GM12878 (cell line): ENCODE measurements at places on chromosomes 1 and 21. TPM values are rescaled to one million over a fixed set of nuclear protein-coding genes. Genes with fewer than 3 reads are reported as not detected.
A peak's percentile ranks its signal among the peaks of the same experiment; 100 is the strongest.

DNA sequence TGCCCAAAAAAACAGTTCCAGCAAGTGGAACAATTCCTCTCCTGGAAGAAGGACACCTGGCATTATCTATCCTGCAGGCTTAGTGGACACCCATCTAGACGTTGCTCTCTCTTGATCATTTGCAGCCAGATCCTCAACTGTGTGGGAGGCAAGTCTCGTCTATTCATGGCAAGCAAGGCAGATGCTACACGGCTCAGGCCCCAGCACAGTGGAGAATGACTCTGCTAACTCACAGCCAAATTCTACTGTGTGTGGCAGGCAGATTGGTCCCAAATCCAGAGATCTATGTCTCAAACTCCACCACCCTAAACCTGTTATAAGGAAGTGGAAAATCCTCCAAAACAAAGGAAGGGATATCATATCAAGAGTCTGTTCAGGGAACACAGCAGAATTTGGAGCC, 7.0 kb downstream of the TNNT2 start:
- no peak for DNase-seq

DNA sequence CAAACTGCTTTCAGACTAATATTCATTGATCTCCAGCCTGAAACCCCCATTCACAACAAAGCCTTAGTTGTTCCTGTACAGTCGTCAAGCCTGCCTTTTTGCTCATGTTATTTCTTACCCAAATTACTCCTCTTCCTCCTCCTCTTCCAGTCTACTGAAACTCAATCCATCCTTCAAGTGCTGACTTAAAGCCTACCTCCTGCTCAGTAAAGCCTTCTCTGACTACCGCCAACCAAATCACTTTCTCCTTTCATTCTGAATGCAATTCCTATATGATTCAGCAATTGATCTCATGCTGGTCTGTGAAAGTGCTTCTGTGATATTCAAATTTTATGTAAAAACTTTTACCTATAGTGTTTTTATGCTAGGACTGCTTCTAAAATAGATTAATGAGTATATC, 18.6 kb downstream of the TAF5L start:
- no peak for DNase-seq

The FYB2 gene
- 0.08 TPM in 1 of 2 replicates, not detected in the other for total RNA-seq

GRCh38 chr1:143611159-143611558, 360.6 kb downstream of the FAM72C start:
- no peak for DNase-seq

- DNase-seq, result peak; percentile 49
These were observed 32.3 kb upstream of the LRRC8C start for GRCh38 chr1:89600451-89601224.

DNA sequence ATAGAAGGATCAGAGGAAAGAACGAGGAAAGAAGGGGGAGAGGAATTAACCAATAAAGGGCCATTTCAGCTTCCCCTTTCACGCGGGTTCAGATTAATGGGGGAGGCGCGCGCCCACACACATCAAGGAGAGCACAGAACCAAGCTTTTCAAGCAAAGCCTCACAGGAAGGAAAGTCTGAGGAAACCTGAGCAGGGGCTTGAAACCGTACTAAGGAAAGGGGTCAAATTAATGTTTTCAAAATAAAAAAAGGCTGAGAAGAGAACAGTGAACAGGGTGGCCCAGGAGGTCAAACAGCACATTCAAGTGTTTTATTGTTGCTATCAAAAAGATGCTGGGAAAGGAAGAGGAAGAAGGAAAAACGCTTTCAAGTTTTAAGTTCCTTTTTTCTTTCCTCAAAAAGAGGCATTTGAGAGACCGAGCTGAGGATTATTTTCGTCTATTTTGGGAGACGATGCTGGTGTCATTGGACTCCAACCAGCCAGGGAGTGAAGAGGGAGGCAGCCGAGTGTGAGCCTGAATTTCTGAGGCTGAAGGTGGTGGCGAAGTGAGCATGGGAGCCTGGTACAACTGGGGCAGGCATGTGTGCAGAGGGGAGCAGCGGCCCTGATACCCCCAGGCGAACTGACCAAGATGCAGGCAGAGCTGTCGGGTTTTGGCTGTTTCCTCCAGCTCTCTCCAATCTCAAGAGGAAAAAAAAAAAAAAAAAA, 88.4 kb downstream of the PROX1 start:
- no peak for DNase-seq

- DNase-seq, result no peak
These were observed 210.3 kb upstream of the USP24 start for GRCh38 chr1:55425310-55425930.

The FRRS1 gene
- total RNA-seq, result 10.4 and 10.7 TPM in 2 replicates

DNA sequence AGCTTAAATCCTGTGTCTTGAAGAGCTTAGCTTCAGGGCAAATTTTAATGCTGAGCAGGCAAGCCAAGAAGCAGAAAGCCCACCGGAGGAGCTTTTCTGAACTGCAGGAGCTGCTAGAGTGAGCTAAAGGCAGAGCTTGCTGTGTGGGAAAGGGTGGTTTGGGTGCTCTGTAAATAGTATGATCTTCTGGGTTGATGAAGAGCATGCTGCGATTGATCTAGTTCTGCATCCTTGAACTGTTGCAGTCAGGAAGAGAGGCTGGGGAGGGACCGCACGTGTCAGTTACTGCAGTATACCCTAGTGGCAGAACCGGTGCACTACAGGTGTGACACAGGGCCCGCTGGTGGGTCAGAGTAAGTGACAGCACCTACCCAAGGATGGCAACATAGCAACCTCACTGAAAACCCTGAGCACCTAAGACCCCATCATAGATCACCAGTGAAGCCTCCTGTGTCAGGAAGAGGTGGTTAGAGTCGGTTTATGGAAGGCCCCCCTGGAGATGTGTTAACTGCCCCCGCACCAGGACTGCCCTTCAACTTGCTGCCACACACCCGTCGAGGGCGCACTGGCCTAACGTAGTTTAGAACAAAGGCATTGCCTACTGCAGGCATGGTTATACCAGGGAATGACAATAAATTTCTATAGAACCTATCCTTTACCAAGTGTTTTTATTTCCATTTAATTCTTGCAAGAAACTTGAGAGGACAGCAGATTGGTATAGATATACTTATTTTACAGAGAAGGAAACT, 146.0 kb upstream of the KIAA0040 start:
- DNase-seq, result no peak

The THEM4 gene
- 11.7 and 13.2 TPM in 2 replicates for total RNA-seq

GRCh38 chr1:152127673-152128072, 12.4 kb upstream of the TCHH start:
- DNase-seq, result no peak

The RASAL2 gene
- total RNA-seq, result 0.21 and 0.61 TPM in 2 replicates

DNA sequence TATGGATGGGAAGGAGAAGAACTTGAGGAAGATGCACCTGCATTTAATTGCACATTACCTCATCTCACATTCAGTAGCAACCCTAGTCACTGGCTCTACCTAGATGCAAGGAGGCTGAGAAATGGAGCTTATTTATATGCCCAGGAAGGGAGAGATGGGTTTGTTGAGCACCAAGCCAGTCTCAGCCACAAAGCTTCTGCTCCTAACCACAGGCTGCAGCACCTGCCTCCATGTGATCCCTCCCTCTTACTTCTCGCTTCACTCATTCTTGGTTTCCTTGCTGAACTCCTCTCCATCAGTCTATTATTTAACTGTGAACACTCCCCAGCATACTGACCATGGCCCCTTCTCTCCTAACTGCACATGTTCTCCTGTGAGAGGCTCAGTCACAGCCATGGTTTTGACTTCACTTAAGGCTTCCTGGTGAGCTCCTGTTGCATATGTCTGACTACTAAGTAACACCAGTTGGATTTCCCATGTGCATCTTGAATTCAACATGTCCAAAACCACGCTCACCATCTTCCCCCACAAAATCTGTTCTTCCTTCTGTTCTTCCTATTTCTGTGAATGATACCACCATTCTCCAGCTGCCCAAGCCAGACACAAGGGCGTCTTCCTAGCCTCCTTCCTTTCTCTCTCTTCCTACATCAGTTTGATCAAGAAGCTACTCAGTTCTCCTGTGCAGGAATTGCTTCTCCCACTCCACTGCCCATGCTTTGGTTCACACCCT, 139.8 kb downstream of the AK5 start:
- DNase-seq, result no peak

The CACNA1E gene
- total RNA-seq, result 19.4 and 22.0 TPM in 2 replicates

DNA sequence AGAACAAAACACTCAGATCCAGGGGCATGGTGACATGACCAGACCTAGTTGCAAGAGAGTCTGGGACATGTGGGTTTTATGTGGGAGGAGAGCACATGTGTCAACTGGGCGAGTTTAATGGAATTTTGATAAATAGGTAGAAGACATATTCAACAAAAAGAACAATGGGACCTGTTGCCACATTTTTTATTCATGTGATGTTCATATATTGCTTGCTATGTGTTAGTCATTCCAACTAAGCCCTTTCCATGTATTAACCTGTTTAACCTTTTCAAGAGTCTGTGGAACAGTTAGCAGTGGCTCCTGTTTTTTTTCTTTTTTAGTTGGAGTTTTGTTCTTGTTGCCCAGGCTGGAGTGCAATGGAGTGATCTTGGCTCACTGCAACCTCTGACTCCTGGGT, 30.1 kb upstream of the CSF3R start:
- DNase-seq, result no peak

The GUCA2B gene
- total RNA-seq, result not detected in 2 replicates

DNA sequence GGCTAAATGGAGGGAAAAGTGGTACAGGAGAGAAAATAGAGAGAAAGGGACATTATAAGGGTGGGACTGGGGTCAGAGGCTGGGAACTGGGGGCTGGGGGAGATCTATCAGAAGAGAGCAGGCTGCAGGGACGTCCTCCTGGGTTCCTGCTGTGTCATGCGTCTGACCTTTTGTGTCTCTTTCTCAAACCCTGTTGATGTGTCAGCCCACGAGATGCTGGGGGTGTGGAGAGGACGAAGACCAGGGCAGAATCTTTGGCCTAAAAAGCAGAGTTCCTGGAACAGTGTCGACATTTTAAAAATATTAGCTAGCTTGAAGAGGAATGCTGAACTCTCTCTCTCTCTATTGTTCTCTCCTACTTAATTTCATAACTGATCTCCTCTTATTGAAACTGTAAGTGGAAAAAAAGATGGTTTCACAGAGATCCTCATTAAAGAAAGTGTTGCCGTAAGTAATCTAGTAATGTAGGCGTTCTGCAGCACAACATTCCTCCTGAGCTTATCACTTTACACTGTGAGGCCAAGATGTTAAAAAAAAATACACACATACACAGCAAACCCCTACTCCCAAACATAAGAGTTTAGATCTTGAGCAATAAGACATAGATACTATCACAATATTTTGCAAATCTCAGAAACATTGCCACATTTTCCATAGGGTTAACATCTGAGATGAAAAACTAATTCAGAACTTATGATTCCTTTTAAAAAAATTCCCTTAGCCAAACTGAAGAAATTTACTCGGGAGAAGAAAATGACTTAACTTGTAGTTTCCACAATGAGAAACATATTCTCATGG, 52.6 kb downstream of the RUNX1 start:
- no peak for DNase-seq

DNA sequence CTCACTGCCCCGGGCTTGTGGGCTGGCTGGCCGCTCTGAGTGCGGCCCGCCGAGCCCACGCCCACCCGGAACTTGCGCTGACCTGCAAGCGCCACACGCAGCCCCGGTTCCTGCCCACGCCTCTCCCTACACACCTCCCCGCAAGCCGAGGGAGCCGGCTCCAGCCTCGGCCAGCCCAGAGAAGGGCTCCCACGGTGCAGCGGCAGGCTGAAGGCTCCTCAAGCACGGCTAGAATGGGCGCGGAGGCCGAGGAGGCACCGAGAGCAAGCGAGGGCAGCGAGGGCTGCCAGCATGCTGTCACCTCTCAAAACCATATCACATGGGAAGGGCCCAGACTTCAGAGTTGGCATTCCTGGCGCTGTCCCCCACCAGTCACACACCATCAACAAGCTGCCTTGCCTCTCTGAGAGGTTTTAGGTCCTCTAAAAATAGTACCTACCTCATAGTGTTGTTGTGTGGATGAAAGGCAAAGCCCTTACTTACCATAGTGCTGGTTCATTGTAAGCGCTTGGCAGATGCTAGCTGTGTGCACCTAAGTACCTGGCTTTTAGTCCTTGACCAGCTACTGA, 13.4 kb downstream of the LDLRAD1 start:
- no peak for DNase-seq

The ERI3 gene
- total RNA-seq, result 46.9 and 49.4 TPM in 2 replicates

GRCh38 chr1:91763252-91763651, 122.7 kb downstream of the TGFBR3 start:
- no peak for DNase-seq

GRCh38 chr1:26771285-26771642, 16.5 kb upstream of the PIGV start:
- no peak for DNase-seq

- DNase-seq, result peak; percentile 96
These were observed 1.5 kb downstream of the S100PBP start for GRCh38 chr1:32818804-32819541.
